ENCODE measurements at places on chromosomes 5 and 9. TPM values are rescaled to one million over a fixed set of nuclear protein-coding genes. Genes with fewer than 3 reads are reported as not detected.

Gene SOHLH1
- total RNA-seq, result not detected

Gene SPATA31A1
- not detected for total RNA-seq

Gene PDE6A
- not detected for total RNA-seq

Gene RAB24
- 25.9 TPM for total RNA-seq

Gene SPINK13
- total RNA-seq, result not detected

Gene CD72
- 5.2 TPM for total RNA-seq

Gene PNPLA7
- 6.5 TPM for total RNA-seq

Gene GPR150
- total RNA-seq, result 0.34 TPM

Gene SLC34A3
- 0.65 TPM for total RNA-seq

Measured in lung (tissue), 17 donors.